ENCODE measurements at places on chromosomes 2 and 18.

GRCh38 chr2:120508567-120509041 is 162.7 kb downstream of the INHBB start:
- no peak for DNase-seq

DNA sequence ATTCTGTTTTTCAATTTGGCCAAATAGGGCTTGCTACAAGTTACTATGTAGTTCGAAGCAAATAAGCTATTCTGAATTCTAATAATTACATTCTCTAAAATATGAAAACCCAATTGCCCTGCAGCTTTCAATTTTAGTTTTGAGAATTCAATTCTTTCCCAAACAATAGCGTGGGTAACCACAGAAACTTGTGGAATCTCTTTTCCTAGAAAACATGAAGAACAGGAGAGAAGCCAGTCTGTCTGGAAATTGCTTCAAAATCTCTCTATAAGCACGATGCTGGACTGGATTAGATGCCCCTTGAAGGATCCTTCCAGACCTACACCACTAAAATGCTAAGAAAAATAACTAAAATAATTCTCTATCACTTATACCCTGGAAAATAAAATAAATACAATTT is 115.0 kb downstream of the THADA start:
- DNase-seq, result no peak

DNA sequence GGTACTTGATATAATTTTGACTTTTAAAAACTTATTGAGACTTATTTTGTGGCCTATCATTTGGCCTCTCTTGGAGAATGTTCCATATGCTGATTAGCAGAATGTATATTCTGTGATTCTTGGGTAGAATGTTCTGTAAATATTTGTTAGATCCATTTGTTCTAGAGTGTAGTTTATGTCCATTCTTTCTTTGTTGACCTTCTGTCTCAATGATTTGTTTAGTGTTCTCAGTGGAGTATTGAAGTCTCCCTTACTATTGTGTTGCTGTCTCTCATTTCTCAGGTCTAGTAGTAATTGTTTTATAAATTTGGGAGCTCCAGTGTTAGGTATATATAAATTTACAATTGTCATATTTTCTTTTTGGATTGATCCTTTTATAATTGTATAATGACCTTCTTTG is 349.6 kb upstream of the CWC22 start:
- DNase-seq, result no peak

DNA sequence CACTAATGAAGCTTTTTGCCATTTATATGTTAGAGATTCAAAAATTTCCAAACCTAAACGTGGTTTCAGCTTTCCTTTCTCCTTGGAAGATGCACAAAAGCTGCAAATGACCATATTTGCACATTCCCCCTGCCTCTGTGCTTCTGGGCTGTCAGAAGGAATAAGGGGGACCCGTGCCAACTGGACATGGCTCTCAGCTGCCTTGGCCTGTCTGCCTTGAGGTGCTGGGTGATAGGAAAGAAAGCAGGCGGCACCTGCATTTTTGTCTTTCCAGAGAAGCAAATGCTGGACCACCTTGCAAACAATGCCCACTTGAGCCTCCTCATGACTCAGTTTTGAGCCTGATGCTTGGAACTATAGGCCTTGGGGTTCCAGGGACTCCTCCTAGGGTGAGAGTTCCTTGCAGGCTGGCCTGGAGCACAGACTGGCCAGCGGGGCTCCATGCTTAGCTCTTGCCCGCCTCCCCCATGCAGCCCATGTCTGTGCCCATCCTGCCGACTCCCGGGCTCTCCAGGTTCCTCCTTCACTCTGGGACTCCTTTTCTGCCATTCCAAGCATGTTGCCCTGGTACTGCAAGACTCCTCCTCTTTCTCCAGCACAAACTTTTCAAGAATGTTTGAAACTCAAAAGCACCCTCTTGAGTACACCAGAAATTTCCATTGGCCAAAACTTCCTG is 109.0 kb upstream of the EPAS1 start:
- no peak for DNase-seq

DNA sequence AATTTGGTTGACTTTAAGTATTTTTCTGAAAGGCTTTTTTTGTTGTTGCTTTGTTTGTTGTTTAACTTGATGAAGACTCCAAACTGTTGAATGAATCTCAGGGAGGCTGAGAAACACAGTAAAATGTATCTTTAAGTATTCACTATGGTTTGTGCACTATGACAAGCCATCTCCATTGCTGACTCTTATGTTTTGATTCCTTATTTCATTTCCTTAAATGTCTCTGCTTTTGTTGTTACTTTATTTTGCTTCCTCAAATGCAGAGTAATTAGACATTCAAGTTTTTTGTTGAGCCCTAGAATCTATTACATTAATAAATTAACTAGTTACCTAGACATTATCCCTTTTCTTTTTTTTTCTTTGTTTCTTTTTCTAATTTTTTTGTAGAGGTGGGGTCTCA is 46.3 kb upstream of the SLC39A10 start:
- no peak for DNase-seq

DNA sequence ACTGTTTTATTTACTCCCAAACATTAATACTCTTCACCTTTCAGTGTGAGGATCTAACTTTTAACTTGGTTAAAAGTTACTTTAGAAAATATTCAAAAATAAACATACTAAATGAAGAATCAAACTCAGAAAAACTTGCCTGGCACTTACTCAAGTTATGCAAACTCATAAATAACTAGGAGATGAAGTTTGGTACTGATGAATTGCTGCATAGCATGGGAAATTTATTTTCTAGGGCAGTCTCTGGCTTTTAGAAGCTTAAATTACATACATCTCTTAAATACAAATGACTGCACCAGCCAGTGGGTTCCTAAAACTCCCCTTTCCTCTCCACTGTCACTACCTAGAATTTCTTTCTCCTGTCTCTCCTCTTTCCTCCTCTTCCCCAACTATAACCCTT is 46.7 kb upstream of the CREB1 start:
- no peak for DNase-seq

GRCh38 chr18:51196811-51197660 is 445 bp downstream of the MEX3C start:
- DNase-seq, result peak; percentile 9

- no peak for DNase-seq
Observed at GRCh38 chr2:137721733-137722132, 242.5 kb upstream of the HNMT start.

DNA sequence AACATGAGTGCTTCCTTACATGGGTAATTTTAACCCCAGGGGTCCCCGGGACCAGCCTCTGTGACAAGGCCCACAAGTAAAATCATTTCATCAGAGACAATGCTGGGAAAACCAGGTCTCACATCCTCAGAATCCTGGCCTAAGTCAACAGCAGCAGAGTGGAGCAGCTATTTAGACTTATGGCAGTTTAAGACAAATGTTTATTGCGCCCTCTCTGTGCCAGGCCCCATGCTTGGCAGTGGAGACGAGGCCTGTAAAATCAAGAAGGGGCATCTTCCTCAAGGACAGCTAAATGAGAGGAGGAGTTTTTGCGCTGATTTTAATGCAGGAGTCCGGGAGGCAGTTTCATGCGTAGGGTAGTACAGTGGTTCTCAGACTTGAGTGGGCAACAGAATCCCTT is 56.0 kb upstream of the ACAA2 start:
- DNase-seq, result no peak

DNA sequence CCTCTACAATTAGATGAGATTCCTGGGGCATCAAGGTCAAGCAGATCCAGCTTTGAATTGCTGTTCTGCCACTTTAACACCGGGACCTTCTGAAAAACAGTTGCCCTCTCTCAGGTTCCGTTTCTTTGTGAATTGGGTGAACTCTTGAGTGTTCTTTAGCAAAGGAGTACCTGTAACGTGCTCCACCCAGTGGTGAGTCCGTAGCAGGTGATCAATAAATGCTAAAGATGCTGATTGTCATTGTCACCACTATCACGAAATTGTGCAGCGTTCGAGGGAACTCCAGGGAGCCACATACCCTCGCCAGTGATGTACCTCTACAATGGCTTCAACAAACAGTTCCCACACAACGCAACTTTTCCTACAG is 81.9 kb downstream of the TCF7L1 start:
- no peak for DNase-seq

DNA sequence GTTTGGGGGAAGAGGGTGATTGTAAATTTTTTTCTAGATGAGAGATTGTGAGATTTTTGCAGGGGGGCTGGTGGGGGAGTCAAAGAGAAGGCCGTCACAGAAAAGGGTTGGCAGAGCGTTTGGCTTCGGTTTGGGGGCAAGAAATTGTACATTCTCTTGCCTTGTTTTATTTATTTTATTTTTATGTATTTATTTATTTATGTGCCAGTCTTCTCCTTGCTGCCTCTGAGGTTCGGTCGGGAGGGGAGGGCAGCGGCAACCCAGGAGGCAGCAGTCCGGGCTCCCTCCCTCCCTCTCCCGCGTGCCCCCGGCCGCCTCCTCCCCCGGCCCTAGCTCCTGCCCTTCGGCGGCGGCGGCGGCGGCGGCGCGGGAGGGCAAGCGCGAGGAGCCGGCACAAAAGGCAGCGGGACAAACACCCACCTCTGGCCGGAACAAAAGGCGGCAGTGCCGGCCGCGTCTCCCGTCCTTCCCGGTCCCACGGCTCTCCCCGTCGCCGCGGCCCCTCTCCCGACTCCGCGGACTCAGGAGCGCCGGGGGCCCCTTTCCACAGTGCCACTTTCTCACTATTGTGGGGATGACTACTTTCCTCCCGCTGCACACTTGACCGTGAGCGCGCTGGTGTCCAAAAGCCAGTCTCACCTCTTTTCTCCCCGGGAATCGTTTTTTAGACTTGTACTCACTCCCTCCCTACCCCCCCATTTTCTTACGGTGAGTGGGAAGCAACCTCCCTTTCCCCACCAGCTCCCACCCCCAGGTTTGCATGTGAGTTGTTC is 1.2 kb downstream of the BCL11A start:
- no peak for DNase-seq

DNA sequence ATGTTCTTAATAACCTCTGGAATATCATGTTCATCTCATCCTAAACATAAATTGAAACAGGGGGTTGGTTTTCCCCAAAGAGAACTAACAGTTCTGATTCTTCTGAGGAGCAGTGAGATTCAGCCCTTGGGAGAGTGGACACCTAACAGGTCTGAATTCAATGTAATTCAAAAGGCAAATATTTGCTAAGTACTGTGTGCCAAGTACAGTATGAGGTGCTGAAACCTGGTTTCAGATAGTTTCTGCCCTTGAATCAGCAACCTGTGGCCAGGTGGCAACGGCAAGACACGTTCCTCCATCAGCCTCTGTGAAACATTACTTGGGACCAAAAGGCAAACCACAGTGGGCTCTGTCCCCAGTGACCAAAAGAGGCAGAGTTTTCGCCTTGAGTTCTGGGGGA is 1.3 kb downstream of the LRRC30 start:
- no peak for DNase-seq

- no peak for DNase-seq
Observed at GRCh38 chr2:2667690-2668089, 336.6 kb upstream of the MYT1L start.

DNA sequence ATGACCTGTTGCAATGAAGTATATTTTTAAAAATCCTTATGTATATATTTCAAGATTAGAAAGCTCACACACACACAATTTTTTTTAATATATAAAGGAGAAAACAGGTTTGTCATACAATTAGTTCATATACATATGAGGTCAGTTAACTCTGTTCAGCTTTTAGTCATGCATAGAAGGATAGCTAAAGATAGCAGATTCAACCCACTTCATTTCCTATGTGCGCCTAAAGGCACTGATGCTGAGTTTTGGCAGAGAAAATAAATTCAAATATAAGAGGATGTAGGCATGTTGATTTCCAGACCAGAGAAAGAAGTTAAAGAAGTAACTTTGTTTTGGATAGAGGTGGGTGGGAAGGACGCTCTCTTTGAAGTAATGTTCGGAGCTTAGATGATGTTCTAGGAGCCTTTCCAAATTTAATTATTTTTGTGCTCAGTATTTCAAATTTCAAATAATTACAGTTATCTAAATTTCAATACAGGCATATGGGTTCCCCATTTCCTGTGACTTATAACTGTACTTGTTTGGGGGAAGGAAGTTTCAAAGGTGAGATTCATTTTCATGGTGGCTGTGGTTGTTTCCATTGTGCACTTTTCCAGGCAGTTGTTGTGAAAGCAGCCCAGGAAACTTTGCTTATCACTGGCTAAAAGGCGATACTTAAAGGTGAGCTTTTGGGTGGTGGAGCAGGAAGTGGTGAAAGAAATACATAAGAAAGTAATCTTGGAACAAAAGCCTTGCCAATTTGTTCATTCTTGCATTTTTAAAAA is 523.4 kb upstream of the FANCL start:
- no peak for DNase-seq

DNA sequence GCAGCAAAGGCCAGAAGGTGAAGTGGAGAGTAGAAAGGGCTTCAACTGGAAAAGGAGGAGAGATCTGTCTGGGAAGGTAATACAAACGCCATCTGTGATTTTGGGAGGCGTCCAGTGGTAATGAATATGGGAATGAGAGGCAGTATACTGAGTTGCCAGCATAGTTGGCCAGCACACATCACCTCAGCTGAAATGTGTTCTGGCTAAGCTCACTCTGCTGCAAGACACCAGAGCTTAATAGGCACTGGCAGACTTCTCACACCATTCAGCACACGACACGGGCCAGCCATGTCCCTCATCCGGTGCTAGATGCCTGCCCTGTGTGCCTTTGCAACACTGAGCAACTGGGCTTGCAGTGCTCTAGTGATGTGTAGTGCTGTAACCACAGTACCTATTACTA is 277.1 kb downstream of the PIEZO2 start:
- no peak for DNase-seq

GRCh38 chr2:152743002-152743401 is 24.6 kb downstream of the ARL6IP6 start:
- DNase-seq, result no peak

GRCh38 chr2:229296536-229296935 is 25.4 kb upstream of the PID1 start:
- no peak for DNase-seq

DNA sequence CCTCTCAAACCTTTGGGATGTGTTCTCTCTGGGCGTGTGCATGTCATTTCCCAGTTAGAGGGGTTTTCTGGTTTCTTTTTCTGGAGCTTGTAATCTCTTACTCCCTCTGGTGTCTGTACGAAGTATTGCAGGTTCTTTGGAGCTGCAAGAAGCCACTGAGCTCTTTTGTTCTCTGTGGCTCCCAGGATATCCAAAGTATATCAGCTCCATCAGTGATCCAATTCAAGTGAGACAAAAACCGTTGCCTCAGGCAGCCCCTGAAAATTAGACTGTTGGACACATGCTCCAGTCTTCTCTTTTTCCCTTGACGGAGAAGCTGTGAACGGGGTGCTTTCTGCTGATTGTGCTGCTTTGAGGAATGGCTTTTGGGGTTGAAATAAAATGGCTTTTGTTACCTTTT is 59.0 kb upstream of the LDLRAD4 start:
- no peak for DNase-seq

DNA sequence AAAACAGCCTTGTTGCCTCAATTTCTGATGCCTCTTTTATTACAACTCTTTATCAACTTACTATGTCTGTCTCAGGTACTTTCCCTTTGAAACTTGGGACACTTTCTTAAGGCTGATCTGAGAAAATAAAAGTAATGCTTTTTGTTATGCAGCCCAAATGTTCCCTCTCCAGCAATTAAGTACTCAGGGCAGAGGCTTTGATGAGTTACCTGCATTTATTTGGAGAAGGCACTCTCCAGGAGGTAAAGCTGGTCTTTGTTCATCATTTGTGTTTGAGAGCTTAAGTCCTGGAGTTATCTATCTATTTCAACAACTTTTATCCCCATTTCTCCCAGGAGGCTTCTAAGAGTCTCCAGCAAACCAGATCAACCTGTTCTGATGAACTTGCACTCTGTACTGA is 259.2 kb downstream of the ASXL3 start:
- no peak for DNase-seq

- no peak for DNase-seq
Observed at GRCh38 chr2:142849820-142850219, 27.6 kb upstream of the KYNU start.
